ENCODE measurements at places on chromosomes 3 and 15.

GRCh38 chr15:63022663-63023062, 19.9 kb upstream of the TPM1 start:
- no peak for DNase-seq

- no peak for DNase-seq
Observed at GRCh38 chr15:91535856-91536500, 317.5 kb upstream of the SLCO3A1 start.

DNA sequence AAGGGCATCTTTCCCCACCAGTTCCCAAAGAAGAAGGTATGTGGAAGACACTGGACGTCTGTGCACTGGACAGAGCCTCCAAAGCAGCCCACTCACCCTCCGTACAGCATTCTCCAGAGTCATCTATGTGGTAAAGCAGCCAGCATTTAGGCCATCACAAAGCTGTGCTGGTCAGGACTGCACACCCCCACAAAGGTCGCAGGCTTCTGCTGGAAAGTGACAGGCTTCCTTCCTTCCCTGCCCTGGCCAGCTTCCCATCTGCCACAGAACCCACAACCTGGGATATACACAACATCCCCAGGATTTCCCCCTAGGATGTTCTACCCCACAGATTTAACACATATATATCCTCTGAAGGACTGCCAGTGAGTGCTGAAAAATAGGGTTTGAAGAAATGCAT, 64.6 kb upstream of the GALNT15 start:
- DNase-seq: no peak

- no peak for DNase-seq
Observed at GRCh38 chr3:25911525-25912295, 121.8 kb downstream of the OXSM start.

- DNase-seq: no peak
Observed at GRCh38 chr3:170760174-170760526, 109.8 kb downstream of the RPL22L1 start.

DNA sequence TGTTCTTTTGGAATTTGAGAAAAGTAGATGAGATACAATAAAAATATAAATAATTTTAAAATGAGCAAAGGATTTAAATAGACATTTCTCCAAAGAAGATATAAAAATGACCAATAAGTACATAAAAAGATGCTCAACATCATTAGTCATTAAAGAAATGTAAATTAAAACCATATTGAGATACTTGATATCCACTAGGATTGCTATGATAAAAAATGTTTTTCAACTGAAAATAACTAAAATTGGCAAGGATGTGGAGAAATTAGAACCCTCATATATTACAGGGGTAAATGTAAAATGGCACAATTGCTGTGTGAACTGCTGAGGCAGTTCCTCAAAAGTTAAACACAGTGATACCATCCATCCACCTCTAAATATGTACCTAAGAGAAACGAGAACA, 38.8 kb downstream of the LRRFIP2 start:
- no peak for DNase-seq

- no peak for DNase-seq
Observed at GRCh38 chr15:31384568-31384967, 57.9 kb downstream of the KLF13 start.

DNA sequence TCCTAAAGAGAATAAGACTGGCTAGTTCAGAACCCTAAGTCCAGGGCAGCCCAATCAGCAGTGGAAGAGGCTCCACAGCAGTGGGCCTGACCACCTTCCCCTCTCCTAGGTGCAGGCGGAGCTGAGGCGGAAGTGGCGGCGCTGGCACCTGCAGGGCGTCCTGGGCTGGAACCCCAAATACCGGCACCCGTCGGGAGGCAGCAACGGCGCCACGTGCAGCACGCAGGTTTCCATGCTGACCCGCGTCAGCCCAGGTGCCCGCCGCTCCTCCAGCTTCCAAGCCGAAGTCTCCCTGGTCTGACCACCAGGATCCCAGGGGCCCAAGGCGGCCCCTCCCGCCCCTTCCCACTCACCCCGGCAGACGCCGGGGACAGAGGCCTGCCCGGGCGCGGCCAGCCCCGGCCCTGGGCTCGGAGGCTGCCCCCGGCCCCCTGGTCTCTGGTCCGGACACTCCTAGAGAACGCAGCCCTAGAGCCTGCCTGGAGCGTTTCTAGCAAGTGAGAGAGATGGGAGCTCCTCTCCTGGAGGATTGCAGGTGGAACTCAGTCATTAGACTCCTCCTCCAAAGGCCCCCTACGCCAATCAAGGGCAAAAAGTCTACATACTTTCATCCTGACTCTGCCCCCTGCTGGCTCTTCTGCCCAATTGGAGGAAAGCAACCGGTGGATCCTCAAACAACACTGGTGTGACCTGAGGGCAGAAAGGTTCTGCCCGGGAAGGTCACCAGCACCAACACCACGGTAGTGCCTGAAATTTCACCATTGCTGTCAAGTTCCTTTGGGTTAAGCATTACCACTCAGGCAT, 33.7 kb downstream of the VIPR1 start:
- DNase-seq: peak; percentile 27

GRCh38 chr15:45102226-45102625, 11.7 kb downstream of the DUOX2 start:
- no peak for DNase-seq

- DNase-seq: no peak
Observed at GRCh38 chr3:62622553-62623174, 249.3 kb upstream of the FEZF2 start.

DNA sequence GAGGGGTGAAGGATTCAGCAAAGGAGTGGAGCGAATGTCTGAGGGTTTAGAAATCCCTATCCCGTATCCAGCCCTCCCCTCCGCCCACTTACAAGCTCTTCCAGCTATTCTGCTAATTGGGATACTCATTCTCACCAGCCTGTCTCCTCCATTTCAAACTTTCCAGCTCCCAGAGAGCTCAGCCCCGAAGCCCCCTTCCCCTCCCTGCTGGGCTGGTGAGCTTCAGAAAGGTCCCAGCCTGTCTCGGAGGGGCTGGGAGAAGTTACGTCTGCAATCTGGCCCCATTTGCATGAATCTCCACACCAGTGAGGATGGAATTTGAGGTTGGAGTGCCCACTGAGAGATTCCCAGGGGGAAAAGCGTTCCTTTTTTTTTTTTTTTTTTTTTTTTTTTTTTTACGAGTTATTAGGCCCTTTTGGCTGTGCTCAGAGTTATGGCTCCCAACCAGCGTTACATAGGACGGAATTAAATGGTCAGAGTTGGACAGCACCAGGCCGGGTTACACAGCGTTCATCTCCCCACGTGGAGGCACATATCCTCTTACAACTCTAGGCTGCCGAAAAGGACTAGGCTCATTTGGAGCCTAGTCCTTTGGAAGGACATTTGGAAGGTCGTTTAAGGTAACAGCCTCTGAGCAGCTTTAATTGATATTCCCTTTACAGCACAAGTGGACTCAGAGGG, 34.6 kb downstream of the FGD5 start:
- DNase-seq: no peak

- DNase-seq: no peak
Observed at GRCh38 chr15:68175526-68175925, 29.6 kb downstream of the CALML4 start.

GRCh38 chr3:49410066-49410845, 1.5 kb downstream of the RHOA start:
- DNase-seq: no peak

DNA sequence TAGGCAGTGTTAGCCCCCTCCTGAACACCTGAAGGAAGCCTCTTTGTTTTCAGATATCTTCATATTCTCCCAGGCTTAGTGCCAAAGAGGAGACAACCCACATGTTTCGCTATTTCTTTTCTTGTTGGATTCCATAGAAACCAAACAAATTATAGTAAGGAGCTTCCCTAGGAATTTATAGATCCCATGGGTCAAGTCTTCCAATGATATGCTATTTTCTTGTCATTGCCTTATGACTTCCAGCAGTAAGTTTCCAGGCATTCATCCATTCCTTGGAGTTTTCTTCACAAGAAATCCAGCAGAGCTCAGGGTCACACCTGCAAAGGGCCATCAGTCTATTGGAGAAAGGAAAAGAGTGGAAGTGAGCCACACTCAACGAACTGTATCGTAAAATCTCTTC, 9.9 kb upstream of the KCNMB2 start:
- no peak for DNase-seq

Measured in caudate nucleus (tissue), 63 donors.